ENCODE measurements at places on chromosomes 11 and 22.

DNA sequence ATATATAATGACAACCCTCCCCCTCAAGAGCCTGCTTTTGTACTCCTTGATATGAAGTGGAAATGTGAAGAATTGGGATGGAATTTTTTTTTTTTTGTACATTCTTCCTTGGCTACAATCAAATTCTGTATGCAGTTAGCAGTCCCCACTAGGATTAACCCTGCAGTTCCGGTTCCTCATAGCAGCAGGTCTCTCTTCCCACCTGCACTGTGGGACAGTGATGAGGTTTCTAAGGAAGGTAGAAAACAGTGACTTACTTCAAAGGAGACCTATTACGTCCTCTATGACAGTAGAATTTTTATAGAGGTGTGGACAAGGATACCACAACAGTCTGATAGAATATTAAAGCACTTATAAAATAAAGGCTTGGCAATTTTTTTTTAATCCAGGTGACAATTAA is 46.3 kb upstream of the ALKBH3 start:
- DNase-seq, result no peak

- no peak for DNase-seq
Observed at GRCh38 chr11:65537620-65538231, 12.8 kb downstream of the SCYL1 start.

GRCh38 chr22:24430431-24431308 is 3.3 kb downstream of the ADORA2A start:
- no peak for DNase-seq

GRCh38 chr11:109364851-109365250 is 57.1 kb upstream of the C11orf87 start:
- DNase-seq, result no peak

GRCh38 chr11:29627541-29627940 is 389.3 kb downstream of the KCNA4 start:
- no peak for DNase-seq

DNA sequence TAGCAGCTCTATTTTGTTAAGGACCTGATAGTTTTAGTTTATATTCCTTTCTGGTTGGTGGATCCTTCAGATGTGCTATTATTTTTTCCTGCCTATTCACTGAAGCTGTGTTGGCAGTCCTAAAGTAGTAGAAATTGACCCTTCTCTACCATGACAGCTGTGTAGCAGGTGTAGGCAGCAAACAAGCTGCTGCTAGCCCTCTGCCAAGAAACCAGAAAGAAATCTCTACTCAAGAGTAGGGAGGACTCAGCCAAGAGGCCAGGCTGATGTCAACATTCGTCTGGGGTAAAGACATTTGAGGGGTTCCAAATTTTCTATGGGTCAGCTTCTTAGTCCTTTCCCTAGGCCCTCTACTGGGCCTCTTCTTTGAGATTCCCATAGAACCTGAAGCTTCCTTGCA is 51.2 kb downstream of the CSTF3 start:
- DNase-seq, result no peak
